ENCODE measurements at places on chromosomes 7 and 10.

GRCh38 chr7:90209776-90210175, 1.8 kb upstream of the STEAP2 start:
- DNase-seq, result no peak

DNA sequence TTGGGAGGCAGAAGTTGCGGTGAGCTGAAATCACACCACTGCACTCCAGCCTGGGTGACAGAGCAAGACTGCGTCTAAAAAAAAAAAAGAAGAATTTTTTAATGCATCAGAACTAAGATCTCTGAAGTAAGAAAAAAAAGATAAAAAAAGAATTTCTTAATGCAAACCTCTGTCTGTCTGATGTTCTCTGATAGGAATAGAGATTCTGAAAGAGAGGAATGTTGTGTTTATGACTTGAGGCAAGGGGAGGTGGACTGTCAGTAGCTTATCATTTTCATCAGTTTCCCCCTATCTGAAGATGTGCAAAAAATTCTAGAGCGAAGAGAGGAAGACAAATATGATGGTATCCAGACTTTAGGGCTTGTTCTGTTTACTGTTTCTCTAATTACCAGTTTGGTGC, 121.5 kb downstream of the SEC23IP start:
- no peak for DNase-seq

- peak; percentile 75 for DNase-seq
These were observed 70.2 kb upstream of the FGFR2 start for GRCh38 chr10:121668314-121669027.

- no peak for DNase-seq
These were observed 152.4 kb downstream of the KIF20B start for GRCh38 chr10:89853781-89854191.

- no peak for DNase-seq
These were observed 249.2 kb upstream of the HABP2 start for GRCh38 chr10:113303544-113304146.

DNA sequence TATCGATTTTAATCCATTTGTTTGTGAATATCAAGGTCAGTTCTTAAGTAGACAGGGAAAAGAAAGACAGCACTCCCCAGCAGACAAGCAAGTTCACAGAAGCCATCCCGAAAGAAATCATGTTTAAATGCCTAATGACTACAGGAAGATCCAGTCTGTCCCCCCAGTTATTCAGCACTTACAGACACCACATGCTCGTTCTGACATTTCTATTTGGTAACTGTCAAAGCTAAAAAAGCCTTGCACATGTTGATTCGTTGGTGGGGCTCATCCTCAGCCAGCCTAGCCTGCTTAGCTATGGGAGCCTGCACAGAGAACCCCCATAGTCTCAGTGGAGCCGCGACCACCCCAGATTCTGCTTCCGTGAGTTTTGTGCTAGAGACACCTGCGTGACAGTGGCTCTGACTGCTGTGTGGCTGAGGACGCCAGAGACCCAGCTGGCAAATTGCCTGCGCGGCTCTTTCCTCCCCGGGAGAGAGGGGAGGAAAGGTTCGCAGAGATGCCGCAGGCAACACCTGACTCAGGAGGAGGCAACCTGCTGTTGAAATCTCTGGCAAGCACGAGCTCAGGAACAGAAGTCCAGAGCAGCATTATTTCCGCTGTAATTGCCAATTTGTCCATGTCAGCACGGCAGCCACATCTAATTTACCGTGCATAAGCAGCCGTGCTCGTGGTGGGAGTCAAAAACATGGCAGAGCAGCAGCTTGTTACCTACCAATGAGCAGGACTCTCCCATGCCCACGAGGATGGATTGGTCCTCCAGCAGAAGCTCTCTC, 194.2 kb downstream of the GPAM start:
- DNase-seq, result peak; percentile 58

DNA sequence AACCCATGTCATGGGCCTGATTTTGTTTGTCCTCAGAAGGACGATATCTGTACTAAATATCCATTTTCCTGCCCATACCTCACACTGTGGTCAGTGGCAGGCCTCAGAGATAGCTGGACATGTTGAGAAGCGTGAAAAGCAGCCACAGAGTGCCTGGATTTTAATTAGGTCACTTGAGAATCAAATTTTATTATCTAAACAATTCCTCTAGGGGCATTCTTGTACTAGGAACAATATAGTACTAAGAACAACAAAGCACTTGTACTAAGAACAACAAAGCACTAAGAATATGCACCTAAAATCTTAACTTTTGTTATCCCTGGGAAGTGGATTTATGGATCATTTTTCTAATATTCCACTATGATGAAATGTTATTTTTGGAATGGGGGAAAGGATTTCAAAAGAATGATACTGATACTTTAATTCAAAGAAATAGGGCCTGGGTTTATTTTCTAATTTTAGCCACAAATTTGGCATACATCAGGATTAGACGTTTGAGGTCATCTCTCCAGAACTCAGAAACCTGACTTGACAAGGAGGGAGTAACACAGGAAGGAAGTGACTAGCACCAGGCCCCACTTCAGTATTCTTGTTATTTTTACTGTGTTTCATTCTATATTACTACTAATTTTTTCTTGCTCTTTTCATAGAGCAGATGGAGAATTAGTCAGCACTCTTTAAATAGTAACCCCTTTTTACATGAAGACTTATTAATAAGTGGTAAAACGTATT, 112.2 kb downstream of the EXOC4 start:
- DNase-seq, result no peak

- DNase-seq, result peak; percentile 84
These were observed 7.0 kb upstream of the EVX1 start for GRCh38 chr7:27235387-27236311.

DNA sequence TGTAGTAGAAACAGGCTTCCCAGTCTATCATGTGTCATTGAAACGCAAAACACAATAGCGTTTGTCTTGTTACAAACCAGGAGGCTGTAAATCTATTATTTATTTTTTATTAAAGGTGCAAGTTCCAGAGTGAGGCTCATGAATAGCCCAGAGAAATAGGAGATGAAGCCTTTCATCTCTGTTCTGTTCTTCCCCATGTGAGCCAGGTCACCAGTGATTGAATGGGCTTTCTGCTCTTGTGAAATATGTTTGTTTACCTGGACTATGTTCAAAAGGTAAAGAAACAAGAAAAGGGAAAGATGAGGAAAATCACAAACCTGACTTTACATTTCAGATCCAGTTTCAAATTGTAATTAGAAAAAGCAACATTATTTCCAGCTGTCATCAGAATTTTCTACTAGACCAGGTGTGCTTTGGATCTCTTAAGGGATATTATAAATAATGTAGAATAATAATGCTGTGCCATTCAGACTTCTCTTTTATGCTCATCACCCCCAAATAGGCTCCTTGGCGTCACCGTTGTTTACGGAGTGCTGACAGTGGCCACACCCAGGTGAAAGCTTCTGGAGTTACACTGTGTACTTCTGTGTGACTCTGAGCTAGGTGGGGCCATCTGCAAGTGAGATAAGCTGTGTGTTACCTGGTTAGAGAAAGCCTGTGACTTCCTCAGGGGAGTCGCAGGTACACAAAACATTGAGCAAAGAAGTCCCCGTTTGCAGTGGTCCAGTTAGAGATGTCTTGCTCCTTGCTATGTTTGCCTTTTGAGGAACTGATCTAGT, 274.9 kb downstream of the SDK1 start:
- peak; percentile 80 for DNase-seq

DNA sequence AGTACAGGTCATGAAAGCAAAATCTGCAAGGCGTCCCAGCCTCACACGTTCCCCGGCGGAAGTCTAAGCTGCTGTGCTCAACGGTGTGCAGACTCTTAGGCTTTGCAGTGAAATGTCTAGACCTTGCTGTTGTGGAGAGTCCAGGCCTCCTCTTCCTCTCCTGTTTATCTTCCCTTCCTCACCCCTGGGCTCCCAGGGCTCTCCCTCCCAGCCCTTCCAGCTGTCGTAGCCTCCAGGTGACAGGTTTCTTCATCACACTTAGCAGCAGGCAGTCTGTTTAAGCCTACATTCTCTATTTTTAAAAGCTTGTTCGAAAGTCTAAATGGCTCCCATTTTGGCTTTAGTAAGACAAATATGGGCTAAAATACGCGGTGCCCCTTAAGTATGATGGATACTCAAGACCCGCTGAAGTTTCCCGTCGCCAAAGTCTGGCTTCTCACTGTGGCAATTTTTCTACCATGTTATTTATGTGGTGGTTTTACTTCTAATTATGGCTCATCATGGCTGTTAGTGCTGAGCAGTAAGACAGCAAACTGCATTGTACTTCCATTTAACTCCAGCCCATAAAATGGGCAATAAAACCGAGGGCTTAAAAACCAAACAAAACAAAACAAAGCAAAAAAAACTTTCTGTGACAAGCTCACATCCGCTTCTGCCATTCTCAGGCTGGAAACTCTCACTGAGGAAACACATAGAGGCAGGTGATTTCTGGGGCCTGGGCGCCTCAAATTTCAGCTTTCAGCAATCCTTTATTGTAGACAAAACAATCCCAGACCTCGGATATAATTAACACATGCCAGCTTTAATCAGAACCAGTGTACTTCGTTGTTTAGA, 243.2 kb downstream of the SNX10 start:
- peak; percentile 99 for DNase-seq

- no peak for DNase-seq
These were observed 3.4 kb downstream of the FAM24B start for GRCh38 chr10:122875843-122876466.

DNA sequence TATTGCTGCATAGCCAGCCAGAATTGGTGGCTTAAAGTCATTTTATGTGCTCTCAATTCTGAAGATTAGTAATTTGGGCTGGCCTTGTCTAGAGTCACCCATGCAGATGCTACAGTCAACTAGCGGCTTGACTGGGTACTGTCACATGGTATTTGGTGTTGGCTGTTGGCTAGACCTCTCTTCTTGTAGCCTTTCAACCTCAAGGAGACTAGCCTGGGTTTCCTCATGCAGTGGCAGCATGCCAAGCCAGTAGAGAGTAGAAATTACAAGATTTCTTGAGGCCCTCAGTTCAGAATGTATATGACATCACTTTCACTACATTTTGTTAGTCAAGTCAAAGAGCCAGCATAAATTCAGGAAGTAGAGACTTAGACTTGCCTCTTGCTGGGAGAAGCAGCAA, 3.7 kb upstream of the ZNF800 start:
- no peak for DNase-seq

DNA sequence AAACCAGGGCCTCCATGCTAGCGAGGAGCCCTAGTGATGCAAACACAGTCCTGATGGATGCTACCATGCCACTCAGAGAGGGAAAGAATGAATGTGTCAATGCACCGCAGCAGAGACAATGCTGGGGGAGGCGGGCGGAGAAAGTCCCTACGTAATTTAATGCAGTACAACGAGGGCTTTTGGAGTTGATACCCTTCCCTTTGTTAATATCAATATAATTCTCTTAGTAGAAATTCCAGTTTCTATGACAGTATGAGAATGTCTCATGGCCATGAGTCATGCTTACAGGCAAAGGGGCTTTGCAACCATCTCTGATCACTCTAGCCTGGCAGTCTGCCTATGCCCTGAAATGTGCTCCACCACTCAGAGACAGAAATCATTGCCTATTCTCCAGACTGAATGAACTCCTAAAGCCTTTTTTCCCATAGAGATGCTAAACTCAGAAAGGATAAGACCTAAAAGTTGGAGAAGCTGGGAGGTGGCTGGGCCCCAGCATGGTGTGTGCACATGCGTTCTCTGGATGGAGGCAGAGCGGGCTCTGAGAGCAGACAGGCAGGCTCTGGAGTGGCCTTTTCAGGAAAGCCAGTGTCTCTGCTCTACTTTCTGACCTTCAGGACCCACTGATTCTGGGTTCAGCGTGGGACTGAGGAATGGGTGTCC, 20.3 kb upstream of the GIMAP2 start:
- no peak for DNase-seq

- no peak for DNase-seq
These were observed 80.5 kb downstream of the ELAPOR2 start for GRCh38 chr7:86978808-86979506.

DNA sequence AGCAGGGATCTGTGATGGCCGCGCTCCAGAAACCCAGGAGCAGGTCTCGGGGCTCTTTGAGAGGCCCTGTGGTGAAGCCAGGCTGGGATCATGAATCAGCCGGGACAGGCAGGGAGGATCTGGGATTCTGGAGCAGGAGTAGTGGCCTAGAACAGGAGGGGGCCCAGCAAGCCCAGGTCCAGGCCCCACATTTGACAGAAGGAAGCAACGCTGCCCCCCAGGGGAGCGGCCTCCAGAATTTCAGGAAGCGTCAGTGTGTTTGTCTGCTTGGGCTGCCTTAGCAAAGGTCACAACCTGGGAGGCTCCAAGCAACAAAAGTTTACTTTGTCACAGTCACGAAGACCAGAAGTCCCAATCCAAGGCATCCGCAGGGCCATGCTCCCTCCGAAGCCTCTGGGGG, 36.8 kb downstream of the CLRN3 start:
- no peak for DNase-seq

DNA sequence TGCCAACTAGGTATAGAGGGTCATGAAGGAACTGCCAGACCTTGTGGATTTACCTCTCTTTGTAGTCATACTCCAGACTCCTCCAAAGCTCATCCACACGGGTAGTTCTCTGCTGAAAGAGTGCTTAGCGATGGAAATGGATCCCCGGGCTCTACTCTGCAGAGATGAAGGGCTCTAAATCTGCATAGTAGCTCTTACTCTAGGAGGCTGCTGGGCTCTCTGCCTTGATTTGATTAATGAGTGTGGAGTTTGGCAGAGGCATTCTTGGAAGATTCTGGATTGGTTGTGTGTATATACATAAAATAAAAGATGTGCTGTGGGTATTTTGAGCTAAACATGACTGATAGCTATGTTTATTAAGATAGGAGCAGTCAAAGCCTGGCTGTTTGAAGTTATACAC, 21.3 kb upstream of the CPXM2 start:
- DNase-seq, result no peak

- DNase-seq, result peak; percentile 84
These were observed 248.7 kb downstream of the TSPAN12 start for GRCh38 chr7:120609136-120609753.

- no peak for DNase-seq
These were observed 406.1 kb downstream of the TCERG1L start for GRCh38 chr10:130905386-130905785.

DNA sequence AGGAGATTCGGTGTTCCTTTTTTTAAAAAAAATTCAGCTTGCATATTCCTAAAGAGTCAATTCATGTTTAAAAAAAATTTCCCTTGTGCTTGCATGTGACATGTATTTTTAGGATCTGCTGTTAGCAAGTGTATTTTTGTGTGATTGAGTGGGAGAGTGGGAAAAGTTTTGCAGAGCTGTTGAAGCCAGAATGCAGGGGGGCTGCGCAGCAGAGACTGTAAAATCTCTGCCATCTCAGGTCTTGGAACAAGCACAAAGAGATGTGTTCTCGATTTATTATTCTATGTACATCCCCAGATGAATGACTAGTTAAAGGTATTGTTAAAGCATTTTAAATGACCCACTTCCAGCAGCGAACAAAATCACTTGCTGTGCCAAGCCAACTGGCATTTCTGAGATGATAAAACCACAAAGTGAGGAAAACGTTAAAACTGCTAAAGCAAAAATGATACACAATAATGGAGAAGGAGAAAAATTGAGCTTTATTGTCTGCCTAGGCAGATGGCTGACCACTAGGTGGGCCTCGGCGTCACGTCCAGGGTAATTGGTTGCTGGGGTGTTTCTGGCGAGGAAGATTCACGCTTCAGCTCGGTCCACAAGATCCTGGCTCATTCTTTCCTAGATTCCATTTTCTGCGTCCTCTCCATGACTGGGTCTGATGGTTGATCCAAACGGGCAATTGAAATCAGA, 67.0 kb upstream of the ATRNL1 start:
- DNase-seq, result peak; percentile 91
